ENCODE measurements at places on chromosomes 6 and 20.

DNA sequence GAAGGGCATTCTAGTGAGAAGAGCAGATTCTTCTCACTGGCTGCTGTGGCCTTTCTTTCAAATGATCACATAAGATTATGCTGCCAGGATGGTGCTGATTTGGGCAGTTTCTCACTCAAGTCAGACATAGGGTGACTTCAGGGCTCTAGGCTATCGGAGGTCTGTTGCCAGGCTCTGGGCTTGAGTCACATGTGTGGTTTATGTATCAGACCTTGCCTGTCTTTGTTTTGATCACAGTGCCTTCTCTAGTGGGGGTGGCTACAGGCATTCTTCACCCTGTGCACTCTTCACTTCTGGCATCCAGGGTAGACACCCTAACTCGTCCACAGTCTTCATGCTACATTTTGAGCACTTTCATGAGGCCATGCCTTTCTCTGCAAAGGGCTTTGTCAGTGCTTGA lies 823.7 kb upstream of the MAN1A1 start:
- no peak for DNase-seq

GRCh38 chr6:149166747-149167146 lies 150.8 kb upstream of the TAB2 start:
- DNase-seq = no peak

DNA sequence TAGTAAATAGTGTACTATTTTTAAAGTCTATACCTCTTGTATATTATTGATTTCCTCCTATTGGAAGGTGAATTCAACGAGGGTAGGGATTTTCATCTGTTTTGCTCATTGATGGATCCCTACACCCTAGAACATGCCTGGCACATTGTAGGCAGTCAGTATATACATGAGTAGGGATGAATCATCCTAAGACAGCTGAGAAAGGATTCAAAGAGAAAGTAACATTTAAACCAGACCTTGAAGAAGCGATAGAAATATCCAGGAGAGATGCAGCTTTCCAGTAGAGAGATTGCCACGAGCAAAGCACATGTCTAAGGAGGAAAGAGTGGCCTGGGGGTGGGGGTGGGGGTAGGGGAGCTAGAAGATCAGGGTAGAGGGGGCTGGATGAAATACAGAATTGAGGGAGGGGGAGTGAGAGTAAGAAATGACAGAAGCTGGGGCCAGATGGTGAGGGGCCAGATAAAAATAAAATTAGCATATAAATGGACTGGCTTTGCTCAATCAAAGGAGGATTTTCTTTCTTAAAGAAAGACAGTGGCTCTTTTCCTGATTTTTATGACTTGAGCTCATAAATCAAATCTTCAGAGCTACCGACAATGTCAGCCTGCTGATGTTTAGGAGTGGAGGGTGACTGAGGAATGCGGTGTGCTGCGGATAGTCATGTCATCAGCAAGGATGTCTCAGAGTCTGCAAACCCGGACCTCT lies 168.2 kb downstream of the SAMD5 start:
- DNase-seq = no peak

- DNase-seq = no peak
Observed at GRCh38 chr20:3723284-3723683, 9.2 kb upstream of the HSPA12B start.

GRCh38 chr20:7806831-7807230 lies 133.4 kb downstream of the HAO1 start:
- no peak for DNase-seq
